ENCODE measurements at places on chromosomes 4 and X.

- DNase-seq = no peak
These were observed 552 bp downstream of the SLC25A14 start for GRCh38 chrX:130340271-130340670.

DNA sequence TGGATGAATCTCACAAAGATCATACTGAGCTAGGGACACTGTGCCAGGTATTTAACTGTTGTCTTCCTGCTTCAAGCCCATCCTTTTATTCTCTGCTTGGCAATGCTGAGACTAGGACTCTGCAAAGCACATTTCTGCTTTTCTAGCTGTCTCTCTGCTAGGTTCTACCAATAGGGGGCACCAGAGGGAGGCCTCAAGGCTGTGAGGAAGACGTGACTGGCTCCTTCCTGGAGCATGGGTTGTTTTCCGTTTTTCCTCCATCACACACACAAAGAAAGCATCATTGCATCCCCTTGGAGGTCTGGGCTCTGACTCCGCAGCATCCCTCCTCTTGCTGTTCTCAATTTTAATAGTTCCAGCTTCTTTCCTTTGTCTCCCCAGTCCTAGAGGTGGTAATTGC, 10.9 kb upstream of the DCTD start:
- DNase-seq = no peak

GRCh38 chr4:3019145-3019846, 55.0 kb downstream of the HTT-AS start:
- no peak for DNase-seq

GRCh38 chr4:63921561-63921960, 487.7 kb downstream of the TECRL start:
- DNase-seq = no peak

GRCh38 chr4:4347585-4347984, 39.3 kb upstream of the NSG1 start:
- DNase-seq = no peak

DNA sequence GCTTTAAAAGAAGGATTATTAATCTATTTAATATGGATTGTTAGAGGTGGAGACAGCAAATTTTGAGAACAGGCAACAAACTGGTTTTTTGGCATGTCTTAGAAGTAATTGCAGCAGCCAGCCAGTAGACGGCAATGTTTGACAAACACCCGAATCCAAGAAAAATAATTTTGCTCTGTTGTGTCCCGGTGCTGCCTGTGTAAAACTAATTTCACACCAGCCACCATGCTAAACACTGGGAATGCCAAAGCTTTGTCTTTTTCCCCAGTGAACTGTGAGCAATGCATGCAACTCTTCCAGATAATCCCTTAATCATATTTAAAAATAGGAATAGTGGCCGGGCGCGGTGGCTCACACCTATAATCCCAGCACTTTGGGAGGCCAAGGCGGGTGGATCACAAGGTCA, 25.9 kb downstream of the SMIM31 start:
- DNase-seq = peak; percentile 40

GRCh38 chr4:105149771-105150170, 3.1 kb downstream of the TET2 start:
- DNase-seq = no peak

- no peak for DNase-seq
These were observed 12.0 kb upstream of the CD38 start for GRCh38 chr4:15765910-15766697.

- peak; percentile 62 for DNase-seq
These were observed 484.2 kb downstream of the BCOR start for GRCh38 chrX:39613482-39613995.

- peak; percentile 64 for DNase-seq
These were observed 1.3 kb downstream of the PCDH7 start for GRCh38 chr4:30721185-30722091.

- DNase-seq = peak; percentile 93
These were observed at the start of gene ZCCHC4 for GRCh38 chr4:25312496-25313200. ZCCHC4 (plus strand) TSS chr4:25312774; CDS start chr4:25312810, 36 bp downstream.

- no peak for DNase-seq
These were observed 44.9 kb downstream of the CLNK start for GRCh38 chr4:10639664-10640063.

DNA sequence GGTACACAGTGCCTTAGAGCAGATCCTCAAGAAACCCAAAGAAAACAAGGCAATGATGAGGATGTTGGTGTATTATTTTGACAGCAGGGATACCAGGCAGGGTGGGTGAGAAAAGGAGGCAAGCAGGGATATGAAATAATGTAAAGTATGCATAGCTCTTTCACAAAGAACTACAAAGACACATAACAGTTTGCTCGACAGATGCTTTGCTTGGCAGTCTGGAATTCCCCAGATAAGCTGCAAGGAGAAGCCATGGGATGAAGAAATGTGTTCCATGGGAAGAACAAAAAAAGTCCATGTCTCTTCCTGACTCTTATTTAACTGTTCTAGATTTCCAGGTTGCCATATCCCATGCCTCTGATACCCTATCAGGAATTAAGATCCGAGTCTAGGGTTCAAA, 75.4 kb downstream of the FAM13A start:
- no peak for DNase-seq

DNA sequence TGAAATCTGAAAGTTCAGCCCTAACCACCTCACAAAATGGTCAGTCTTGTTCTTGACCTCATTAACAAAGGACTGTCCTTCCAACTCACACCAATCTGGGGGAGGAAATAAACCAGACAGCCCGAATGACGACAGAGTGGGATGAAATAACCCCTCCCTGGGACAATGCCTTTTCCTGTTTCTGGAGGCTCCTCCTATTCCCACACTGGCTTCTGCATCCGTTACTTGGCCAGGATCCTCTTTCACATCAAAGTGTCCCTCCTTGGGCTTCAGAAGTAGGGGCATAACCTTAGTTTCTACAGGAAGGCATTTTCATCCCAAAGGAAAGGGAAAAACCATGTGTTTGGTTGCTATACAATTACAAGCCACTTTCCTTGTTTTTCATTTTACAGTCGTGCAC, 59.8 kb upstream of the RPL34 start:
- peak; percentile 53 for DNase-seq

- DNase-seq = no peak
These were observed 11.7 kb upstream of the PRPS2 start for GRCh38 chrX:12779534-12779933.

DNA sequence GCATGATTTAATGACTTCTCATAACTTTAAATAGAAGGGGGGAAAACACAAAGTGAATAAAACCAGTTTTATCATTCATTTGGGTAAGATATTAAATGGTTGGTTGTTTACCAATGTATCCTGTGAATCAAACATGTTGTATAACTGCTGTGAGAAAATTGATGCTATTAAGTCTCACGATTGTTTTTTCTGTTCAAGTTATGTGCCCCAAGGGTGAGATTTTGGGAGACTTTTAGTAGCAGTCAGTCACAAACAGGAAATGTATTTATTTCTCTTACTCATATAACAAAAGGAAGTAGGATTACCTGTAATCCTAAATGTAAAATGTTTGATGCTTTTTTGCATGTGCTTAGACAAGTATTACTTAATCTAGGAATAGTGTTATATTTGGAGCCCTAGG, 39.2 kb downstream of the MTHFD2L start:
- DNase-seq = no peak

DNA sequence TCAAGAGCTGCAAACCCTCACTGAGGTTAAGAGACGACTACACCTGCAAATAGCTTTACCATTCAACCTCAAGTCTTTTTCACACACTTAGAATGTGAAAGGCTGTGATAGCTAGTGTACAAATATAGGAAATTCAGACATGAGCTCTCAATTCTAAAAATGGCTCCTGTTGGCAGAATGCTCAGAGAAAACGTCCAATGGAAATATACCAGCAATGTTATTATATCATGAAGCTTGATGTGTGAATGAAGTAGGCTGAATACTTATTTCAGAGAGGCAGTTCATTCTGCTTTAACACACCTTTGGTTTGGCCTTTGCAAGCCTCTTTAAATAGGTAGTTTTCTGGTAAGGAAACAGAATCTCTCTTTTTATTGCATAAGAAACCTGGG, 227.6 kb downstream of the ADAMTS3 start:
- no peak for DNase-seq
